ENCODE measurements at places on chromosomes 4 and X. TPM values are rescaled to one million over a fixed set of nuclear protein-coding genes. Genes with fewer than 3 reads are reported as not detected.
A peak's percentile ranks its signal among the peaks of the same experiment; 100 is the strongest.

The UGT2A3 gene
- 5.7 TPM for polyA plus RNA-seq

The MAGEA8 gene
- 0.26 TPM for polyA plus RNA-seq

The UGT2B10 gene
- not detected for polyA plus RNA-seq

The GATA1 gene
- polyA plus RNA-seq = 2.1 TPM

GRCh38 chrX:155333544-155334100, 792 bp downstream of the CLIC2 start:
- no peak for DNase-seq

DNA sequence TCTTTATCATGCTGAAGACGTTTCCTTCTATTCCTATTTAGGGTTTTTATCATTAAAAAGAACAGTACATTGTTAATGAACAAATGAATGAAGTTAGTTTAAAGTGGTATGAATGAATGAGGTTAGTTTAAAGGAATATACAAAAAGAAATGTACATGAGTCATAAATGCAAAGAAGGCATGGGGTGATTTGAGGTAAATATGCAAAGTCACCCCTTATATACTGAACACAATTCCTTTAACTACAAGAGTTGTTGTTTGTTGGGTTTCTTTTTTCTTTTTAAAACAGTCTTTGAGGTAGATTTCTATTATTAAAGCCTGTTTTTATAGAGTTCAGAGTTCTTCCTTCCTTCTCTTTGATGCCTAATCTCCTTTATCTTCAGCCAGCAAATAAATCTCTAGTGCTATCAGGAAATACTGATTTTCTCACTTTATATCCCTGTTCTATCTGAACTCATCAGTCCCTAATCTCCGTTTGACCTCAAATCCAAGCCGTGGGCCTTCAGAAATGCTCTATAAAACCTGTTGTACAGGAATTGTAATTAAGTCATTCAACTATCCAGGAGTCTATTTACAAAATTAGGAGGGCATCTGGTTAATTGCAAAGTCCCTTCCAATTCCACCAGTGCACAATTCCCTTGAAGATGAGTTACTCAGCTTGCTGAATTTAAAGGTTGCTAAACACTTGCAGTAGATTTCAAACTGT, 31.6 kb upstream of the ABCG2 start:
- DNase-seq = no peak

The SPANXN1 gene
- polyA plus RNA-seq = not detected

The EGFL6 gene
- polyA plus RNA-seq = 76.2 TPM

GRCh38 chr4:114267976-114268375, 288.5 kb upstream of the ARSJ start:
- DNase-seq = no peak

The FRG1 gene
- polyA plus RNA-seq = 49.4 TPM

The DGKK gene
- polyA plus RNA-seq = not detected

GRCh38 chr4:8272472-8273428, 3.2 kb downstream of the HTRA3 start:
- DNase-seq = no peak

DNA sequence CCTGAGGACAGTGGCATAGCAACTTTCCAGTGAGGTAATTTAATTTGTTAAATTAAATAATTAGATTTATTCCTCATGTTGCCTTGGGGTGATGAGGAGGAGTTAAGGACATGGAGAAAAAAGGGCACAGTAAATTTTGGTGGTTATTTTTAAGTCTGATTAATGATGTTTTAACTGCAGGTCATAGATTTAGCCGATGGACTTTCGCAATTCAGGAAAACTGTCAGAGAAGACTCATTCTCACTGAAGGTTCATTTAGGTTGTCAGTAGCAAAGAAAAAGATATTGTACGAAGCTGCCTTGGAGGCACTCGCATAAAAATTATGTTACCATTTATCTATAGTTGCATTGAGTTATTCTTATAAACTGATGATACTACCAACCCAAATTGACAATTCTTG, 164.2 kb upstream of the PITX2 start:
- no peak for DNase-seq

GRCh38 chr4:102610007-102610406, 108.8 kb downstream of the NFKB1 start:
- DNase-seq = no peak

- no peak for DNase-seq
Observed at GRCh38 chr4:88761861-88762523, 64.4 kb upstream of the NAP1L5 start.

The CLGN gene
- 4.2 TPM for polyA plus RNA-seq

GRCh38 chr4:138310991-138311390, 68.8 kb upstream of the SLC7A11 start:
- DNase-seq = no peak

DNA sequence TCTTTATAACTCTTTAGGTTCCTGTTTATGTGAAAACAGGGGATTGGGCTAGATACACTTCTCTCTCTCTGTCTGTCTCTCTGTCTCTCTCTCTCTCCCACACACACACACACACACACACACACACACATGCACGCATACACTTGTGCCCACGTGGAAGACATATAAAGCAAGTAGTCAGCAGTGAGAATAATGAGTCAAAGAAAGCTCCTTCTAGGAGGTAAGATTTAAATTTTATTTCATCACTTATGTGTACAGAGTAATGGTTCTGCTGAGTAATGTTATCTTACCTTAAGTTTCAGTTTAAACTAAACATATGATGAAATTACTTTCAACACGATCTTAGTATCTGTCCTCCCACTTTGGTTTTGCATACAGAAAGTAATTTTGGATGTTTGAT, 243.0 kb upstream of the TEX13A start:
- DNase-seq = no peak

GRCh38 chrX:14398725-14399124, 130.6 kb upstream of the GLRA2 start:
- no peak for DNase-seq

The SLC26A1 gene
- 5.1 TPM for polyA plus RNA-seq

GRCh38 chrX:3271834-3272186, 74.6 kb downstream of the MXRA5 start:
- DNase-seq = peak; percentile 2

DNA sequence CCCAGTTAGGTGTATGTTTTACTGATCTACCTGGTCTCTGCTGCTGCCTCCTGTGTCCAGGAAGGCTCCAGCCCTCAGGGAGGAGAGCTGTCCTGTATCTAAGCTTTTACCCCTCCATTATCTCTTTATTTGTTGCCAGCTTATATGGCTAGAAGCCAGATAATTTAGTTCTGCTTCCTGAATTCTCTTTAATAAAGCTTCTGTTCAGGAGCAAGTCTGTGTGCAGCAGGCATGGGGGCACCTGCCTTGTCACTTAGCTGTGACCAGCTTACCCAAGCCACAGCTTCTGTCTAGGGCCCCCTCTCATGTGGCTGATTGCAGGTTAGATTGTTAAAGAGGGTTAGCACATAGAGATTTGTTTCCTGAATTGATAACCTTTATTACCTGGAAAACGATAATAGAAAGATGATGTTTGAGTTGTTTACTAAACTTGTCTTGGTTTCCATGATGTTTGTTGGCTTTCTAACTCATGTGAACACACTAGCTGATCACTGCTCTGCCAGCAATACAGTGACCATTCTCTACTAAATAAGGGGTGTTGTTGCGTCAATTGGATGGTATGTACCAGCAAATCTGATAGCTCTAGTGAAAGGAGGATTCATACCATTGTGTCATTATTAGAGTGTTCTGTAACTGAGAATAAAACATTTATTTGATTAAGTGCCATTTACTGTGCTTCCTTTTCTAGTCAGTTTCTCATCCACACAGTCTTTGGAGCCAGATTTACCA, 189.8 kb upstream of the ANK2 start:
- DNase-seq = no peak

GRCh38 chrX:39855748-39856129, 242.0 kb downstream of the BCOR start:
- no peak for DNase-seq

The GABRB1 gene
- 0.08 TPM for polyA plus RNA-seq

DNA sequence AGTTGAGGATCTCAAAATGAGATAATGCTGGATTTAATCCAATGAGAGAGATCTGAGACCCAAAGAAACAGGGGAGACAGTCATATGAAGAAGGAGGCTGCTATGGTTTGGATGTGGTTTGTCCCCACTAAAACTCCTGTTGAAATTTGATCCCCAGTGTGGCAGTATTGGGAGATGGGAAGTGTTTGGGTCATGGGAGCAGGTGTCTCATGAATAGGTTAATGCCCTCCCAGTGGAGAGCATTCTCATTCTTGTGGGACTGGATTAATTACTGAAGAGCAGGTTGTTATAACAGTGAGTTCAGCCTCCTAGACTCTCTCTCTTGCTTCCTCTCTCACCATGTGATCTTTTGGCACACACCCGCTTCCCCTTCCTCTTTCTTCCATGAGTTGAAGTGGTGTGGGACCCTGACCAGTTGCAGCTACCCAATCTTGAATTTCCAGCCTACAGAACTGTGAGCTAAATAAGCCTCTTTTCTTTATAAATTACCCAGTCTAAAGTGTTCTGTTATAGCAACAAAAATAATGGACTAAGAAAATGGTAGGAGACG, 70.3 kb downstream of the PPEF2 start:
- no peak for DNase-seq

DNA sequence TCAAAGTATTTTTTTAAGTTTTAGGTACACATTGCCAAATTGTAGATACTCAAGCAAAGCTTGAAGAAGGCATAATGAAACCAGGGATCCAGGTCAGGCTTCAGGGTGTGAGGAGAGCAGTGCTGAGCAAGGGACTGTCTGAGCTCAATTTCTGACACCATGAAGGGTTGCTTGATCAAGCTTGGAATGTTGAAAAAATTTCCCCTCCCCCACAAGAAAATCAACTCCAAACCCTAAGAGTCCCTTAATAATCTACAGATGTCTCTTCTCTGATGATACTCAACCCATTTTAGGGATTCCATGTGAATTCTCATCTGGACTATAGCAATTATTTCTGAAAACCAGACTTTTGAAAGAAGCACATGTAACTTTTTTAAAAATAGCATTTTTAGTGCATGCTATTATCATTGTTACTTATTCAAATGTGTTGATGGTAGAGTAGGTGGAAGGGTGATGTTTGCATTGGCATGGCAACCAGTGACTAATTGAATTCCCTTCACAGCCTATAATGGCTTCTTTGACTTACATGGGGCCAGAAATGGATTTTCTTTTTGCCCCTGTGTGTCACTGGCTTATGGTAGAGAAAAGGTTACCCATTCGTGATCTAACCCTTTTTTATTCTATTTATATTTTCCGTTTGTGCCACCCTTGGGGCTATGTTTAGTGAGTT, 252.0 kb downstream of the FBXW7 start:
- no peak for DNase-seq

The PRRG1 gene
- 14.5 TPM for polyA plus RNA-seq

- DNase-seq = no peak
Observed at GRCh38 chr4:112110059-112110425, 35.2 kb upstream of the FAM241A start.

- DNase-seq = no peak
Observed at GRCh38 chr4:124282301-124282898, 430.1 kb downstream of the ANKRD50 start.

DNA sequence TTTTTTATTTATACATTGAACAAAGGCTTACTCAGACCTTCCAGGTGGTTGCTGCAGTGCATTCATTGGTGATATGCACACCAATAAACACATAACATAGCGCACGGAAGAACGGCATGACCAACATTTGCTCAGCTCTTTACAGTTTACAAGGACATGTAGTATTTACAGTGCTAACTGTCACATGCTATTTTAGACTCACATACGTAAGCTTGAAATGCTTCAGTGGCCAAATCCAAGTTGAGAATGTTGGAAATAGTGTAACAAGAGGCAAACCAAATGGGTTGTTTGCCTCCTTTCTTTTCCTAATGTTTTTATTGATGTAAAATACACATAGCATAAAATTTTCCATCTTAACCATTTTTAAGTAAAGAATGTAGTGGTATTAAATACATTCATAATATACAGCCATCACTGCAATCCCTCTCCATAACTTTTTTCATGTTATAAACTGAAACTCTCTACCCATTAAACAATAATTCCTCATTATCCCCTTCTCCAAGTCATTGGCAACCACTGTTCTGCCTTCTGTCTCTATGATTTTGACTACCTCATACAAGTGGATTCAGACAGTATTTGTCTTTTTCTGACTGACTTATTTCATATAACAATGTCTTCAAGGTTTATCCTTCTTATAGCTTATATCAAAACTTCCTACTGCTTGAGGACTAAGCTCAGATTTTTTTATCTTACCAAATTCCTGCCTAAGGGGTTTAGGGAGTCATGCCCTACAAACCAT, 1722.9 kb upstream of the AGA start:
- no peak for DNase-seq

- DNase-seq = no peak
Observed at GRCh38 chrX:4225086-4225485, 511.6 kb upstream of the PRKX start.

Measured in right lung (tissue), 10 donors.